Thoracic aorta (tissue), 2 donors: ENCODE measurements at places on chromosomes 12 and 14.

- DNase-seq, result no peak
Observed at GRCh38 chr12:16613199-16613598, 7.2 kb upstream of the LMO3 start.

DNA sequence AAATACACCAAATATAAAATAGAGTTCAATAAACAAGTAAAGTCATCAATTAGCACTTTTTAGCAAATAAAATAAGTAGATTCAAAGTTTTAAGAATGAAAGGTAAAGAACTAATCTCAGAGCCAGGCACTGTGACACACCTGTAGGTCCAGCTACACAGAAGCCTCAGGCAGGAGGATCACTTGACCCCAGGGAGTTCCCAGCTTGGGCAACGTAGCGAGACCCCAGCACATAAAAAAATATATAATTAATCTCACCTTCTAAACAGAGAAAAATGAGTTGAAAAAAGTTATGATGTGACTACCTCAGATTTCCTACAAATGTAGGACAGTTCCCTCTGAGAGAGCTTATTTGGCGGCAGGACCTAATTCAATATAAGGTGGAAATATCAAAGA, 19.3 kb downstream of the DAD1 start:
- no peak for DNase-seq

DNA sequence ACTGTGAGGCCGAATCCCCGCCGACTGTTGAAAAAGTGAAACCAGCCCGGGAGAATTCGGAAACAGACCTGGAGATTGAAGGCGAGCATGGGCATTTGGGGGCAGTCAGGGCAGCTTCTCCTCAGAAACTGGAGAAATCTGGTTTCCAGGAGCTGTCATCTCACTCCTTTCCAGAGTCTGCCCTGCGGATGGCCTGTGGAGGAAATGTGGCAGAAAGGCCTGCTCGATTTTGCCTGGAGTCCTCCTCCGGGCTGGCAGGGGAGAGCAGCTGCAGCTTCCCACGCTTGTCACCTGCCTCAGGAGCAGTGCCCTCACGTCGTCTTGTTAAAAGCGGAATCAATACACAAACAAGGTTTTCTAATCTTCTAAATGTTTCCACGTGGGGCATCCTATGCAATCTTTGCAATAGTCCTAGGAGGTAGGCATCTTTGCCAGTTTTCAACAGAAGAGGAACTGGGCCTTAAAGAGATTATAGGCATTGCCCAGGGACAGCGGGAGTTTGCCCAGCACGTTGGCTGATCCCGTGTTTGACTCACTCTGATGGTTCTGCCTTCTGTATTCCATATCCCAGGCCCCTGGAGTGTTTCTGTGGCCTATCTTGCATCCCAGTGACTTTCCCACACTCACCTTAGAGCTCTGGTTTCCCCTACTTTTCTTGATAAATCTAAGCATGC, 2.3 kb downstream of the LRRC74A start:
- no peak for DNase-seq

DNA sequence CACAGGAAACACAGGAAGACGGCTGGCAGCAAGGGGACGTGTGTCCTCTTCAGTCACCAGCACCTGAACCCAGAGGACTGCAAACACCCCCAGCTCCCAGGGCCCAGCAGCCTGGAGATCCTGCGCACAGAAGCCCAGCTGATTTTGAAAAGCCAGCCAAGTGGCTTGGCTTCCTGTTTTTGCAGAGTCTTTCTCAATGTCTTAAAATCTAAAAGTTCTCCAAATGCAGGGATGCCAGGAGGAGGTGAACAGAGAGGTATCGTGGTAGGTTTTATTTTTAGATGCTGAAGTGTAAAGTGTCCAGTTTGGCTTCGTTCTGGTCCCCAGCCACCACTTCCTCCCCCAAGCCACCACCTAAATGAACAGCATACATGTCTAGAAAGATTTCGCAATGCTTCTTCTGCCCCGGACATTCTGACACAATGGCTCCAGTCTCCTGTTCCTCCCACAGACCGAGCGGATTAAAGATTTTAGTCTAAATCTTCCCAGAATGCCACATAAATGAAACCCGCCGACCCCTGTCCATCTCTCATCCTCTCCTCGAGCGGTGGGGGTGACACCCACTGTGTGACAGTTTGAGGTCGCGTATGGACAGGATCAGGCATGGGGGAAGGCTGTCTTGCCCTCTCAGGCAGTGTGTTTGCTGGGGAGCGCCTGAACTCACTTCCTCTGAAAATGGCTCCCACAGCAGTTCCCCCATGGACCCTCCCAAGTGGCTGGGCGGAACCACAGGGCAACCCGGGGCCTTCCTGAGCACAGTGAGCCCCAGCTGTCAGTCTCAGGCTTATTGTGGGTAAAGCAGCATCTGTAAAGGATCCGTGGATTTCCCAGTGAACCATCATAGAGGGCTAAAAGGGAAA, 41.6 kb downstream of the ITPK1 start:
- no peak for DNase-seq

DNA sequence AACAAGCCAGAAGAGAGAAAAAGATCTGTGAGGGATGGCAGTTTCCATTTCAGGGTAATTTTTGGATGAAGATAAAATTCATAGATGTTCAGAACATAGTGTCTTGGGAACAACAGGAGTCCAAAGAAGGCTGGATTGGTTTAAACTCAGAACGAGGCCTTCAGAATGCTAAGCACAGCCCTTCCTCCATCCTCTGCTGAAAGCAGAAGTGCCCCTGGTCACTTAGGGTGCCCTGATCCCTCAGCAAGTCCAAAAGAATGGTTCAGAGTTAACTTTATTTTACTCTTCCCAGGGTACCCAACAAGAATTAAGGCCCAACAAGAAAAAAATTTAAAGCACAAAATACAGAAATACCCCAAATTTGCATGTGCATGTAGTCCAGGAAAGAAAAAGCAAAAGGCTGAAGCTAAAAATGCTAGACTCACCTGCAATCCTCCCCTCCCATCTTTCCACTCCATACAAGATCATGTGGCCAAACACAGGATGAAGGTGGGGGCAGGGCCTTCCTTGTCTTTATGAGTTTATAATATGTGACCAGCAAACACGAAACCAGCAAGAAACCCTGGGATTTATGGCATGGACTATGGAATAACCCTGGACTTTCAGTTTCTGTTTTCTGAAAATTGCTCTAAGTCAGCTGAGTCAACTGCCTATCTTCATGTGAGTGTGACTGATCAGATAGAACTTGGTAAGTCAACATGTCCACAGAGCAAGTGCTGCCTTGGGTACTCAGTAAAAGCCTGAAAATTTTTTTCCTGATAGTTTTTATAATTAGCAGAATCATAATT, 21.2 kb downstream of the MAX start:
- DNase-seq, result no peak

DNA sequence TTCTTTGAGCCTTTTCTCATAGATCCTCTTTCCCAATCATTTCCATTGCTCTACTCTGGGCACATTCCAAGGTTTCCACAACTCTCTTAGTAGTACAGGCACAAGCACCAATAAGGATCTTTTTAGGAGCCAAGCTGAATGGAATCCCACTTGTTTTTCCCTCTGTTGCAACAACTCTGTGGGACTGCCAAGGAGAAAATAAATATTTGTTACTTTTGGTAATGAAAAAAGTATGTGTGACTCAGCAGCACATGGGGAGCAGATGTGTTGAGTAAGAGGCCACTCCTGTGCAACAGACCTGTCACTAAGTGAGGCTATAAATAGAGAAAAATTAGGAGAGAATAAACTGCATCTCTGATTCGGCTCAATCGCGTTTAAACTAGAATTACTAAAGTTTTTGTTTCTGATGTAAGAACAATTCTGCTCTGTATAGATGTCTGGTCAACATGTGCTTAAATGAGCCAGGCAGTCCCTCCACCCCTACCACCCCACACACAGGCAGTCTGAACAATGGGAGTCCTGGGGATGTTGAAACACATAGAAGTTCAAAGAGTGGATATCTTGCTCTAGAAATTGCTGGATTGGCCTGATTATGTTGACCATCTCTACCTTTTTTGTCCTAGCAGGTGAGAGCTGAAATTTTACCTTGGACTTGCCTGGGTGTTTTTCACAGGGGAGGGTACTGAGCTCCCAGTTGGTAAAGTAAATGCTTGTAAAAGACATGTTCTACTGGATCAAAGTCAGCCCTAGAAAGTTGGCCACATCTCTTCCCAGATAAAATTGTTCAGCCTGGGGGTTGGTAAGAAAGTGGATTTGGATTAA, 244.3 kb upstream of the NOVA1 start:
- no peak for DNase-seq

DNA sequence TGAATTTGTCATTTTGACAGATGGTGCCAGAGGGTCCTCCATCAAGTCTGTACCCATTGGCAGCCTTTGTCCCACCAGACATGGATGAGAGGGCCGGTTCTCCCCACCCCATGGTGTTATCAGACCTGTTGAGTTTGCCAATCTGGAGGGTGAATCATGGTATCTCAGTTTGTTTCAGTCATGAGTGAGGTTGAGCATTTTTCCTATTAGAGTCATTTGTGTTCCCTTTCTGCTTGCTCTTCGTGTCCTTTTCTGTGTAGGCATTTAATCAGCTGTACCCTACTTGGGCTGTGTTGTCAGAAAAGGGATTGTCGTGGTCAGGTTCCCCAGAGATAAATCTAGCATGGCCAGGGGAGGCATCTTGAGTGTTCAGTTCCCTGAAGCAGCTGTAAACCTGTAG, 30.5 kb downstream of the SLC24A4 start:
- DNase-seq, result no peak

DNA sequence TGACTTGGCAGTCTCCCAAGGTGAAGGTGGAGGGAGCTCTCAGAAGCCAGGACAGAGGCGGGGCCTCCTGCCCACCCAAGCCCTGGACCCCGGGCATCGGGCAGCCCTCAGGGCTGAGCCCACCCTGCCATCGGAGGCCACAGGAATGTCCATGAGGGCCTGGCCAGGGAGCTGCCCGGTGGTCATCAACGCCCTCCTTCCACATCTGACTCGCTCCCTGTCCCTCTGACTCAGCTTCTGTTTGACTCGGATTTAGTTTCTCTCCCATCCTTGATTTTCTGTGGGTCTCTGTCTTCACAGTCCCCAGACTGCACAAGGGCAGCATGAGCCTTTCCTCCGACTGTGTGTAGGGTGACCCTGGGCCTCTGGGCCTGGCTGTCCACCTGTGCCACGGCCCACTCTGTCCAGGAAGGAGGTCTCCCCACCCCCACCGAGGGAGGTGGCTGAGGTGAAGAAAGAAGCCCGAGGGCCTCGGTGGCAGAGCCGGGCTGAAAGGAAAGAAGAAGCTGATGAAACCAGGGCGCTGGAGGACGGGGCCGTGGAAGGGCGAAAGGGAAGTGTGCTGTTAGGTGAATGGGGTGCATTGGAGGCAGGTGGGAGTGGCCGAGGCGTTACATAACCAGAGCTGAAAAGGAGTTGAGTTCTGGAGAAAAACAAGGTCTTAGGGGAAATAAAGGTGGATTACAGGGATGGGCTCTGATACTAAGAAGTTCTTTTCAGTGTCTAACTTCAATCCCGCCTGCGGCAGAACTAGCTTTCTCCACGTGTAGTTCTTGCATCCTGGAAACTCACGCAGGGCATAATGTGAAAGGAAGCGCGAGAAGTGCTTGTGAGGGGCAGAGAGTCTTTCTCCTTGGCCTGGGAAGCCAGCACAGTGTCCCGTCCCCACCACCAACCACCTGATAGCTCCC, 16.7 kb upstream of the TMEM106C start:
- no peak for DNase-seq

- DNase-seq, result no peak
Observed at GRCh38 chr12:55713721-55714120, 2.1 kb upstream of the BLOC1S1 start.
